ENCODE measurements at places on chromosomes 12 and 14.

DNA sequence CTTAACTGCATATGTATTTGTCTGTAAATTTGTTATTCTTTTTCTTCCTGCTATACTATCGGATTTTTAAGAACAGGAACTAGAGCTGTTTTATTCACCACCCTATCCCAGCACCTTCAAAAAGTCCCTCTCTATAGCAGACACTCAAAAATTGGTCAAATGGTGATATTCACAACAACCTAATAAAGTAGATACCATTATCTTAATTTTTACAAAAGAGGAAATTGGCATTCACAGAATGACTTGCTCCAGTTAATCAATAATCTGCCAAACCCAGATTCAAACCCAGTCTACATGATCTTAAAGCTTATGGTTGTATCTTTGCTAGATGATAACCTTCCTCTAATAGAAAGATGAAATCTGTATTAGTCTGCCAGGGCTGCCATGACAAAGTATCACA lies 426.6 kb downstream of the EGLN3 start:
- no peak for DNase-seq

DNA sequence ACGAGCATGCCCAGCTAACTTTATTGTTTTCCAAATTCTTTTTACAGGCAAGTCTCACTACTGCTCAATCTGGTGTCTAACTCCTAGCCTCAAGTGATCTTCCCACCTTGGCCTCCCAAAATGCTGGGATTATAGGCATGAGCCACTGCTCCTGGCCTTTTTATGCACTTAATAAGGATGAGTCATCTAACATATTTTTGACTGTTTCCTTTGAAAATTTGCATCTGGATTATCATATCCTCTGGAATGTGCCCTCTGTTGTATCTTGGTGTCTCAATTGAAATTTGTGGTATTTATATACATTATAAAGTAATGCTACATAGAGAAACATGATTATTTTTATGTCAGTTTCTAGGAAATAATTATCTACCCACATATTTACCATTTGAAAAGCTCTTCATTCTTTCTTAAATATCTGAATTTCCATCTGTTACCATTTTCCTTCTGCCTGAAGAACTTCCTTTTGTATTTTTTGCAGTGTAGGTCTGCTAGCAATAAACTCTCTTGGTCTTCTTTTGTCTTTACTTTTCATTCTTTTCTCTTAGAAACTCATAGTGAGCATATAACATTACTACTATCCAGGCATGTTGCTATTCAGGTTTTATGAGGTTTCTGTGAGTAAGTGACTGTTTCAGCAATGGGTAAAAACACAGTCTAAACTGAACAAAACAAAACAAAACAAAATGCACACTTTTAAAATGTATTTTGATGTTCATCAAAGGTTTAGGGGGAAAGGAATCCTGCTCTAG lies 52.8 kb upstream of the CNOT2 start:
- no peak for DNase-seq

DNA sequence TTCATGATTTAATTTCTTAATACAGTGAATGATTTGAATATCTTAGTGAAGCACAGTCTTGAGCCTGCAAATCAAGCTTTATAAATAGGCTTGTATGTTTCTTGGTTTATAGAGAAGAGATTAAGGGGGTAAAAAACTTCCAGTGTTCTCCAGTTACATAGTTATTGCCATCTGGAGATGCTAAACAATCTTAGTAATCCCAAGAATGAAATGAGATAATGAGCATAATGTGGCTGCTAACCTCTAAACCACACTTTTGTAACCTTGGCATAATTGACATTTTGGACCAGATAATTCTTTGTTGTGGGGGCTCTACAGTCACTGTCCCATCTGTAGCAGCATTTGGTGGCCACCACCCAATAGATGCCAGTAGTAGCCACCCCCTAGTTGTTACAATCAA lies 316.8 kb downstream of the CCDC91 start:
- no peak for DNase-seq

DNA sequence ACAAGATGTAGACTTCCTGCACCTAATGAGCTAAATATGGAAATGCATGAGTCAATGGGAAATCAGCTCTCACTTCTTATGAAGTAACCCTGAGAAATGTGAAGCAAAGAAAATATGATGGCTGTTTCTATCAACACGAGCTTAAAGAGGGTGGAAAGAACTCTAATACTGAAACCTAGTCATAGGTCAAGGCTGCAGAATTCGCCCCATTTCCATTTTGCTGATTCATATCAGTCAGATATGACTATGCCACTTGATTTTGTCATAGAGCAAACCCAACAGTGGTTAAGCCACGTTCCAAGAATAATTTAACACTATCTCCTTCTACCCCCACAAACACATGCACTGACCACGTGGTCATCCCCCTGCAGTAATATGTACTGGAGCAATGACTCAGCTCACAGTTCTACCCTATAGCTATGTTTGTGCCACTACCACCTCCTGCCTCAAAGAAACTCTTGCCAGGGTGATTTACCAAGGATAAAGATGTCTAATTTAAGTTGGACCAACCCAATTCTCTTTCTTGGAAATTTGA lies 157.5 kb downstream of the TMTC3 start:
- no peak for DNase-seq

- no peak for DNase-seq
These were observed 1.8 kb upstream of the ZBTB39 start for GRCh38 chr12:57008178-57008577.

GRCh38 chr12:62400135-62400534 lies 66.5 kb upstream of the MON2 start:
- no peak for DNase-seq

- no peak for DNase-seq
These were observed 84.2 kb downstream of the GCH1 start for GRCh38 chr14:54818201-54819133.

DNA sequence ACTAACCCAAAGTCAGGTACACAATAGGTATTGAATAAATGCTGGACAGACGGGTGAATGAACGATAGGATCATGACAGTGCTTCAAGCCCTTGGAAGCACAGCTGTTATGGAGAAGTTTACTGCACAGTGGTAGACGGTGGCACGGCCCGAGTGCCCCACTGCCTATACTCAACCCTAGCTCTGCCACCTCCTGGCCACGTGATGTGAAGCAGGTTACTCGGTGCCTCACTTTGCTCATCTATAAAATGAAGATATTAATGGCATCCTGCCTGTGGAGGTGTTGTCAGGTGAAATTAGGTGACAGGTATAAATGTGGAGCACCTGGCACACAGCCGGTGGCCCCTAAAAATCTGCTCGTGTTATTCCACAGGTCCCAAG lies 5.8 kb downstream of the ASB2 start:
- peak; percentile 58 for DNase-seq

GRCh38 chr12:129186952-129187351 lies 333.7 kb downstream of the GLT1D1 start:
- DNase-seq, result no peak

- no peak for DNase-seq
These were observed 21.1 kb upstream of the CORO1C start for GRCh38 chr12:108752387-108752786.

GRCh38 chr14:30419037-30419436 lies 139.9 kb upstream of the G2E3 start:
- DNase-seq, result no peak

- DNase-seq, result no peak
These were observed 18.3 kb upstream of the ZFP36L1 start for GRCh38 chr14:68811171-68811570.

DNA sequence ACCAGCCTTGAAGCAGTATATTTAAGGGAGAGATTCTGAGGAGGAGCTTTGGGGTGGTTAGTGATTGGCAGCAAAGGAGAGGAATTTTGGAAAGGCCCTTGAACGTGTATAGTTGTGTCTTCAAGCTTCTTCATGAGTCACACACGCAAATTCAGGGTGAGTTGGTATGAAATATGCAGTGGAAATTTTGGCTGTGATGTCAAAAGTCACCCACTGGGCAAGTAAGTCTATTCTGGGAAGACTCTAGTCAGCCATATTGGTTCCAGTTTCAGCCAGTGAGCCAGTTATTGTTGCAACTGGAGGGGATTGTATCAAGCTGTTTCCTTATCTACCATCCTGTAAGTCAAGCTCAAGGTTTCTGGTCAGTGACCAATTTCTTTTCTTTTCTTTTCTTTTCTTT lies 32.0 kb upstream of the VASH1 start:
- no peak for DNase-seq

DNA sequence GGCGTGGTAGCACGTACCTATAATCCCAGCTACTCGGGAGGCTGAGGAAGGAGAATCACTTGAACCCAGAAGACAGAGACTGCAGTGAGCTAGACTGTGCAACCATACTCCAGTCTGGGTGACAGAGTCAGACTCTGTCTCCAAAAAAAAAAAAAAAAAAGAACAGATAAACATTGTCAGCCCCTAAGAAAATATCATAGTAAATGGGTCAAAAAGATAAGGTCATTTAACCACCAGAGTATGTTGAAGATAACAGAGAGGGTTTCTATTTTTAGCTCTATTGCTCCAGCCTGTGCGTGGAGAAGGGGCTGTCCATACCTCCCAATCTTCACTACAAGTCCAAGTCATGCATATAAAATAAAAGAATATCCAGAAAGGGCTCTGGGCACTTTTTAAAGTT lies 15.4 kb downstream of the LGMN start:
- DNase-seq, result no peak

DNA sequence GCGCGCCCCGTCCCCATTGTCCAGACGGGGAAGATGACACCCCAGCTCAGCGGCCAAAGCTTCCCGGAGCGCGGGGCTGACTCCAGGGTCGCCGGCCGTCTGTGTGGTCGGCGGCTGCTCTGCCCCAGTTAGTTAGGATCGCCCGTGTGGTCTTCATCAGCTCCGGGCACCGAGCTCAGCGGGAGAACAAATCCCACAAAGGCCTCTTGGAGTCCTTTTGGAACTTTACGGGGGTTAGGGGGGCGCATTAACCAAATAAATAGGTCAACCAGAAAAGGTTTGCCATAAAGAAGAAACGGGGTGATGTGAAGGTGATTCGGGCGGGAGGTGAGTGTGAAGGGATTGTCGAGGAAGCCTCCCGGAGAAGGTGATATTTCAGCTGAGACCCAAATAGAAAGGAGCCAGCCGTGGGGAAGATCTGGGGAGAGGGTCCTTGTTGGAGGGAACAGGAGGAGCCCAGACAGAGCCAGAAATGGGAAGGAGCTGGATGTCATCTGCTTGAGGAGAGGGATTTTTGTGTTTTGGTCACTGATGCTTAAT lies 697 bp downstream of the ATP6V0A2 start:
- no peak for DNase-seq

DNA sequence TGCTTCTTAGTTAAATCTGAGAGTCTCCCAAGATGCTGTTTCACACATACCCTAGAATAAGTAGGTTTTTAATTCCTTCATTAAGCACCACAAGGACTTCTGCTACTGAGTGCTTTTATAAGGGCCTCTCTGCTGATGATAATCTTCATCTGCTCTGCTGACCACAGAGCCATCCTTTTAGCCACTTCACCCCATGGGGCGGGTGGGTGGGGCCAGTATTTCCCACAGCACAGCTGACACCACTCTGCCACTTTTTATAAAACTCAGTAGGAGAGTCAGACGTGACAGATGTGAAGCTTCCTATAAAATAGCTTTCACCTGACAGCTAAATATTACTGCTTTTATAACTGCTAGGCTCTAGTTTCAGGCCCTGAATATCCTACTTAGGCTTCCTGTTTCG lies 20.3 kb downstream of the FCF1 start:
- no peak for DNase-seq

DNA sequence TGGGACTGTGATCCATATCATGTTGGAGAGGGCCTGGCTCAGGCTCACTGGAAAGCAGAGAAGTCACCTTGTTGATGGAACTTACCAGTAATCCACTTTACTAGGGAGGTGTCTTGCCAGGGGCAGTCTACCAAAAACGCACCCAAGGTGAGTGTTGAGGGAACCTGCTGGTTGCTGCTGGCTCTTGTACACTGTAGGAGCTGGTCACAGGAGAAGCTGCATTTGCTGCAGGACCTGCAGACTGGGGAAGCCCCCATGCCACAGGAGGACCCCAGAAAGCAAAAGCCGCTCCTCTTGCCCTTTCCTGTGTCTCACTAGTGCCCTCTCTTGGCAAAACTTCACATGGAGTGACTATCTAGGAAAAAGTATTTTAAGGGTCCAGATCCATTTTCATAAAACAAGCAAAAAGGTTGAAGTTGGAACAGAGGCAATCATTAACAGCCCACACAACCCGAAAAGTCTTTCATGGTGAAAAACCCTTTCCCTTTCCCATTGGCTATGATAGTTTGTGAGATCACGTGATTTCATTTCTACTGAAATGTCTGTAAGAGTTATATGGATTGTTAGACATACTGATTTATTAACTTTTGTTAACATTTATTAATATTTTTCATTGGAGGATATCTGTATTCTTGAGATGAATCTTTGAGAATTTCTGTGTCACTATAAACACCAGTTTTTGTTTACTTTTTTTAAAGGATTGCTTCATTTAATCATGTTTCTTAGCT lies 59.2 kb downstream of the RASSF8 start:
- DNase-seq, result no peak

- DNase-seq, result no peak
These were observed 74.3 kb upstream of the OTX2 start for GRCh38 chr14:56884617-56885016.
